ENCODE measurements at places on chromosomes 2 and 18. TPM values are rescaled to one million over a fixed set of nuclear protein-coding genes. Genes with fewer than 3 reads are reported as not detected.

FTCDNL1 gene
- total RNA-seq, result 1.4 TPM

NT5DC4 gene
- 2.4 TPM for total RNA-seq

DNA sequence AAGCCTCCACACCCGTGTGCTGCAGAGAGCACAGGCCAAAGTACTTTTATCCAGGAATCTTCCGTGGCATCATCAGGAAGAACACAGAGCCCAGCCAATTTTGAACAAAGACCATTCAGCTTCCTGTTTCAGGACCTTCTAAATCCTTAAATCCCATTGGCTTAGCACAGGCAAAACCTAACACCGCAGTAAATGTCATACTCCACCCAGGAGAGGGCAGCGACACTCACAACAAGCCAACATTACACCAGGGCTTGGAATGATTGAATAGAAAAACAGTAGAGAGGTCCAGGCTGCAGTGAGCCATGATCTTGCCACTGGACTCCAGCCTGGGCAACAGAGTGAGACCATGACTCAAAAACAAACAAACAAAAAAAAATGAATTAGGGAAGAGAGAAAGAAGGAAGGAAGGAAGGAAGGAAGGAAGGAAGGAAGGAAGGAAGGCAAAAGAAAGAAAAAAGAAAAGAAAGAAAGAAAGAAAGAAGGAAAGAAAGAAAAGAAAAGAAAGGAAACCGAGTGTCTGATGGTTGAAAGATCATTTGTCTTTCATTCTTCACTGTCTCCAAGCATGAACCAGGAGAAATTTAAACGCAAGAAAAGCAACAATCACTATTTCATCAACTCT is 144.6 kb upstream of the SATB2 start:
- peak; percentile 19 for DNase-seq

DNA sequence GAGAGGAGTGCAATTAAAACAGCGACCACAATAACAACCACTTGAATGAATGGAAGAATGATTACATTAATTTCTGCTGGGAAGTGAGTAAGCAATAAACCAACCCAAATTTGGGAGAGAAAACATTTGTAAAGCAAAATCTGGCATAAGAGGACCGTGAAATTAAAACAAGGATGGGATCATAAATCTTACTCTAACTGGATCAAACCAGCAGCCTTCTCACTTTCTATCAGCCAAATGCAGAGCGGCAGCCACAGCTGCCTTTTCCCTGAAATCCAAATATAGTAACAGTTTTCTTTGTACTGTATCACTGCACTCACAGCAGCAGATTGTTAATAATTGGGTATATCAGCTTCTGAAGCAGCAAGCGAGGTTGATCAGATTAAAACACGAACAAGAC is 245.2 kb upstream of the REG3G start:
- no peak for DNase-seq

SP140 gene
- total RNA-seq, result 0.79 TPM

GRCh38 chr2:159617100-159617499 is 752 bp upstream of the BAZ2B start:
- no peak for DNase-seq

PTPRM gene
- 12.6 TPM for total RNA-seq

- peak; percentile 85 for DNase-seq
These were observed 12.7 kb upstream of the SELENOI start for GRCh38 chr2:26333293-26333692.

GRCh38 chr2:224284134-224284946 is 117.6 kb downstream of the FAM124B start:
- DNase-seq, result peak; percentile 73

CABLES1 gene
- total RNA-seq, result 32.4 TPM

GRCh38 chr2:117845304-117845703 is 30.8 kb downstream of the DDX18 start:
- no peak for DNase-seq

SNED1 gene
- 0.15 TPM for total RNA-seq

- DNase-seq, result no peak
These were observed 7.0 kb downstream of the CNDP2 start for GRCh38 chr18:74503137-74503536.

- DNase-seq, result peak; percentile 56
These were observed 6.7 kb upstream of the CYS1 start for GRCh38 chr2:10086950-10087349.

All from HepG2 (cell line).